Hippocampal formation (tissue), 2 donors: ENCODE measurements at places on chromosomes 1 and 21.
A peak's percentile ranks its signal among the peaks of the same experiment; 100 is the strongest.

- DNase-seq = no peak
Measured at GRCh38 chr1:208141610-208142192, 102.5 kb downstream of the PLXNA2 start.

DNA sequence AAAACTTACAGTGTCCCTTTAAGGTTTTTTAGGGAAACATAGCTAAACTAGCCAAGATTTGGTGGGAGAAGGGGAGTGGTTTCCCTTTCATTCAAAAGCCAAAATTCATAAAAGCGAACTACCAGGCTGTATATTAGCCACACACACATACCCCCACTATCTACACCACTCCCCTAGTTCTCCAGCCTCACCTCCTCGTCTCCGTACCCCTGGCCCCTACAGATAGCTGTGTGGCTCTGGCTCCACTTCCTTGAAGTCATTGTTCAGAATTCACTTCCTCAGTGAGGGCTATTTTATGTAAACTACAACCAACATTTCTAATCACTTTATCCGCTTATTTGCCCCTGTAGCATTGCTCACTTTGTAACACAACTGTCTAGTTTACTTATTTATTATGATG, 5.3 kb upstream of the DPH5 start:
- no peak for DNase-seq

DNA sequence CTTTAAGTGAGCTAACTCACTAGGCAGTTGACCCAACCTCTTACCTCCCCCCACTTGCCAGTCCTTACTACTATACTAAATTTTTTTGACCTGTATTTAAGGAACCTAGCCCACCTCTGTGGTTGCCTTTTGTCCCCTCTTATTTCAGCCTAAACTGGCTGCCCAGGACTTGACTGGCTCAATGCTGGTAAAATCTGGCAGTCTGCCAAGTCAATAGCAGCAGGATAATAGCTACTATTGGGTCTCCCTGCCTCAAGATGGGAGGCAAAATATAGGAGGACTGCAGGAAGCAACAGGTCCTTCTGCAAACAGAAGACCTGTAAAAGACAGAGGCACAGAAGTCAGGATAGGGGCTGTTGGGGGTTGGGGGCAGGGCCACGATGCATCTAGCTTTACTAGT, 144.2 kb upstream of the POGK start:
- no peak for DNase-seq

DNA sequence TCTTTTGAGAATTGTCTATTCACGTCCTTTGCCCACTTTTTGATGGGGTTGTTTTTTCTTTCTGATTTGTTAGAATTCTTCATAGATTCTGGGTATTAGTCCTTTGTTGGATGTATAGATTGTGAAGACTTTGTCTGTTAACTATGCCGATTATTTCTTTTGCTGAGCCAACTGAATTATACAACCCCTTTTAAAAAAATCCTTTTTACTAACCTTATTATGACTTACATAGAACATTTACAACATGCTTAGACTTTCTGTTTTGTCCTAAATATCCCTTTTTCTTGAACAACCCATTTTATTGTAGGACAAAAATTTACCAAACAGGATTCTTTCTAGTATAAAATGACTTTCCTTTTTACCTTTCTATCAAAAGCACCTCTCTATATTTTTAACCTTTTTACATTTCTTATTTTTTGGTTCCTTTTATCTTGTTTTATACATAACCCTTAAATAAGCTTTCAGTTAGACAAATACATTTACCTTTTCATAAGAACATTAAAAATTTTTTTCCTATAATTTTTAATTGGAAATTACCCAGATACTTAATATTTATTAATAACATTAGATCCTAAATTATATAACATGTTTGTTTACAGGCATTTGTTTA, 70.4 kb upstream of the TTLL7 start:
- DNase-seq = no peak

- DNase-seq = no peak
Measured at GRCh38 chr1:92483610-92484471, 2.9 kb downstream of the GFI1 start.

- DNase-seq = no peak
Measured at GRCh38 chr1:14236097-14236496, 362.4 kb upstream of the KAZN start.

- DNase-seq = no peak
Measured at GRCh38 chr21:44566403-44566802, 7.1 kb upstream of the KRTAP10-4 start.

- no peak for DNase-seq
Measured at GRCh38 chr21:33857846-33858666, 57.5 kb downstream of the ATP5PO start.

DNA sequence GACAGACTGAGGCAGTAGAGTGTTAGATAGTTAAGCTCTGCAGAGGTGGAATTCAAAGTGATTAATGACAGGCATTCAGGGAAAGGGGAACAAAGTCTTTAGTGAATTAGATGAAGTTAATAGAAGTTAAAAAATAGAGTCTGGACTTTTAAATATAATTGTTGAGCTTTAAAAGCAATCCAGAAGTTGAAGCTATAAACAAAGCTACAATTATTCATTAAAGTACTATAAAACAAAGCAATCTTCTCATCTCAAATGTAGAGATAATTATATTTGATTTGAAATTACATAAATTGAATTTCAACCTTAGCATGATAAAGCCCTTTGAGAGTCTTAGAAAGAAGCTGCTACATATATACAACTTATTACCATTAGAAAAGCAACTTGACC, 710.6 kb downstream of the MRPL39 start:
- DNase-seq = no peak

GRCh38 chr1:17229379-17229778, 19.5 kb upstream of the PADI3 start:
- DNase-seq = no peak

GRCh38 chr1:186374303-186375151, 526 bp downstream of the TPR start:
- DNase-seq = peak; percentile 31

- no peak for DNase-seq
Measured at GRCh38 chr1:3898994-3899753, 898 bp downstream of the C1orf174 start.

DNA sequence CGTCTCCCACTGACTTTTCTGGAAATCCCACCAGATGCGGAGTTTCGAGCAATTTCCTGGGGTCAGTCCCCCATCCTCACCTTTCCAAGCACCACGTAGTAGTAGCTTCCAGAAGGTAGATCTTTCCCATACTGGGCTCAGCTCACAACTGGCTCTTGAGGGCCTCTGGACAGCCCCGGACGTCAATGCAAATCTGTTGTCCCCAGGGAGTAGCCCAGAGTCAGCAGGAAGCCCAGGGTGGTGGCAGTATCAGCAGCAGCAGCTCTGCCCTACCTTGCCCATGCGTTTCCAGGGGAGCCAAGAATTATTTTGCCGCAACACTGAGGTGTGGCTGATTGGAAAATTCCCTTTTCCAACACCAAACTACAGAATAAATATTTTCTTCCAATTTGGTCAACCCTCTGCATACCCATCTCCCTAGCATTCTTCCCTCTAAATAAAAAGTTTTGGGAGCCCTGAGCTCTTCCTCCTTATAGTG, 70.3 kb downstream of the CD46 start:
- DNase-seq = no peak

DNA sequence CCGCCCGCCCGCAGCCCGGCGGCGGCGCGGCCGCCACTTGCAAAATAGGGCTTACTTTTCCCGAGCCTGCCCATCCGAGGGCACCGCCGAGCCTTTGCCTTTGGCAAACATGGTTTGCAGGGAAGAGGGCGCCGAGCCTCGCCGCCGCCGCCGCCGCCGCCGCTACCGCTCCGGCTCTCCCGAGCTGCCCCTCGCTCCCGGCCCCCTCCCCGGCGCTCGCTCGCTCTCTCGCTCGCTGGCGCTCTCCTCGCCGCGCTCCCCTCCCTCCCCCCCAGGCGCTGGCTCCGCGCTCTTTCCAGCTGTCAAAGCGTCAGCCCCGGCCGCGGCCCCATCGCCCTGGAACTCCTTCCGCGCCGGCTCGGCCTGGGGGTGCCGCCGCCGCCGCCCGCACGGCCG, 298 bp downstream of the SSBP3 start:
- no peak for DNase-seq

DNA sequence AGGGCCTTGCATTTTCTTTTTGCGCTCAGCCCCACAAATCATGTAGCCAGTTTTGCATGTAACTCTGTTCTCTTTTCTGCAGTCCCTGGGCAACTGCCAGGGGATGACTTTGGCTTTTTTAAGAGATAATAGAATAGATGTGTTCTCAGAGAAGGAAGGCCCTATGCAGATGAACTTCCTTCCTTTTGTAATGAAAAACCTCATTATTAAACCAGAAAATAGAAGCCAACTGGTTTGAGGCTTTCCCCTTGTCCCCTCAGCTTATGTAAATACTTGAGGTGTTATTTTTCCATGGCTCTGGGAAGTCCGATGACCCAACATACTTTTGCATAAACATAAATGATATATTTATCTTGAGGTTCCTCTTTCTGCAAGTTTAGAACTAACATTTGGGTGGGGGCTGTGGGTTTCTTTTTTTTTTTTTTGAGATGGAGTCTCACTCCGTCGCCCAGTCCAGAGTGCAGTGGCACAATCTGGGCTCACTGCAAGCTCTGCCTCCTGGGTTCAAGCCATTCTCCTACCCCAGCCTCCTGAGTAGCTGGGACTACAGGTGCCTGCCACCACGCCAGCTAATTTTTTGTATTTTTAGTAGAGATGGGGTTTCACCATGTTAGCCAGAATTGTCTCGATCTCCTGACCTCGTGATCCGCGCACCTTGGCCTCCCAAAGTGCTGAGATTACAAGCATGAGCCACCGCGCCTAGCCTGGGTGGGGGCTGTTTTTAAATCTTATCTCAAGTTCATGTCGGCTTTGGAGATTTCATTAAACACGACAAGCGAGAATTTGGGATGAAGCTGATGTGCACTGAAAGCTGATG, 14.4 kb upstream of the FCRL5 start:
- no peak for DNase-seq

DNA sequence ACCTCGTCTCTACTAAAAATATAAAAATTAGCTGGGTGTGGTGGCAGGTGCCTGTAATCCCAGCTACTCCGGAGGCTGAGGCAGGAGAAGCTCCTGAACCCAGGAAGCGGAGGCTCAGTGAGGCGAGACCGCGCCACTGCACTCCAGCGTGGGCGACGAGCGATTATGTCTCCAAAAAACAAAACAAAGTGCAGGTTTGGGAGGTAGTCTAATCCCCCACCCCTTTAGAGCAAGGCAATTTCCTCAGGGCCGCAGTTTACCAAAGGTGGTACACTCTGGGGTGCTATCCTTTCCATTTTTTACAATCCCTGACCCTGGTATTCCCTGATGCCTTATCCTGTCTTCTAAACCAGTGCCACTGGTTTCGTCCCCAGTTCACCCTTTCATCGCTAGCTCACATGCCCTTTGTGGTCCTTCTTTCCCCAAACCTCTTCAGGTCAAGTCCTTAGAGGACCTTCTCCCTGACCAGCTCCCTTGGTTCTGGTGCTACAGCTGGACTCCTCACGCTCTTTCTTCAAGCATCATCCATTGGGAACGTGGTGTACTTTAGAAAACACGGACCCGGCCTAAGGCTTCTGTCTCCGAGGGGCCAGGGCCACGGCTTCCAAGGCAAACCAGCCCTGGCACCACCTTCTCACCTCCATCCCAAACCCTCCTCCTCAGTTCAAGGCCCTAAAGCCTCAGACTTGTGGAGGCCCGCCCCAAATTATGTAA, 873 bp downstream of the IFT25 start:
- no peak for DNase-seq

GRCh38 chr1:151326619-151327222, 495 bp downstream of the PI4KB start:
- DNase-seq = peak; percentile 60

DNA sequence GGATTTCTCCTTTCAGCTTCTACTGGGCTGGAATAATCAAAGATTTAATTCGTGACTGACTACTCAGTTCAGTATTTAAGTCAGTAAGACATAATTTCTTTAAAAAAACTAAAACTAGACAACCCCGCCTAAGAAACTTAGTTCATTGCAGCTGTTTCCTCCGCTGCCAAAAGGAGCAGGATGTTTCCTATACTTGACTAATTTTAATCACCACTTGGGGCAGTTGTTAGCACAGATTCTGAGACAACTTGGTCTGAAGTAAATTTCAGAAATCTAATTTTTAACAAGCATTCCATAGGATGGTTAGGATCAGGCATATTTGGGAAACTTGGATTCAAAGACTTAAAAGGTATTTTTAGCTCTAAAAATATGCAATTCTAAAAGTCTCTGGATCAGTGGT, 34.0 kb downstream of the EPRS1 start:
- DNase-seq = no peak

DNA sequence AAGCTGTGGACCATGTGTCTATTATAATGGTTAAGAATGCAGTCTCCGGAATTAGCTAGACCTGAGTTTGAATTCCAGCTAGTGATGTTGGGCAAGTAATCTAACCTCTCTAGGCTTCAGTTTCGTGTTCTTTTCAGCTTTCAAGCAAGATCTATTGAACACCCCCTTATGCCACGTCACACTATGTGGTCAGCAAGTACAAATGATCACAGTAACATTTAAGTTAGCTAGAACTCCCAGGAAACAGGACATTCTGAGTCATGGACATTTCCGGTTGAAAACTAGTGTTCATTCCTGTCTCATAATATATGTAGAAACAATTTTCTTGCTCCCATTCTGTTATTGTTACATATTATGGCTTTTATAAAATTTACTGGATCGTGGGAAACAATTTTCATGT, 34.0 kb upstream of the NHLH2 start:
- no peak for DNase-seq

DNA sequence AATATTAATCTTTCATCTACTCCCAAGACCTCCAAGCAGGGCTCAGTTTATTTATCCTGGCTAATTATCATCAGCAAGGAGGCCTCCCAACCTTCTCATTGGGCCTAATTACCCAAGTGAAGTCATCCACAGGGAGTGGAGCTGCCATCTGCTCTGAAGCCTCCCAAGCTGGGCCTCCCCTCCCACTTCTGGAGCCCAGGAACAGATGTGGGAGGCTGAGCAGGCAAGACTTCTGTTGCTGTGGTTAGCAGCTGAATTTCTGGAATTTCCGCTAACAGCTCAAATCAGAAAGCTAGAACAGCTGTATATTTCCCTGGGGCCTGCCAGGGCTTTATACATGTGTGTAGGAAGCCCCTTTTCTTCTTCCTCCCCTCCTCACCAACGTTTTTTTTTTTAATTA, 127.5 kb downstream of the UCK2 start:
- no peak for DNase-seq

GRCh38 chr21:29104239-29104708, 26.2 kb upstream of the MAP3K7CL start:
- no peak for DNase-seq

DNA sequence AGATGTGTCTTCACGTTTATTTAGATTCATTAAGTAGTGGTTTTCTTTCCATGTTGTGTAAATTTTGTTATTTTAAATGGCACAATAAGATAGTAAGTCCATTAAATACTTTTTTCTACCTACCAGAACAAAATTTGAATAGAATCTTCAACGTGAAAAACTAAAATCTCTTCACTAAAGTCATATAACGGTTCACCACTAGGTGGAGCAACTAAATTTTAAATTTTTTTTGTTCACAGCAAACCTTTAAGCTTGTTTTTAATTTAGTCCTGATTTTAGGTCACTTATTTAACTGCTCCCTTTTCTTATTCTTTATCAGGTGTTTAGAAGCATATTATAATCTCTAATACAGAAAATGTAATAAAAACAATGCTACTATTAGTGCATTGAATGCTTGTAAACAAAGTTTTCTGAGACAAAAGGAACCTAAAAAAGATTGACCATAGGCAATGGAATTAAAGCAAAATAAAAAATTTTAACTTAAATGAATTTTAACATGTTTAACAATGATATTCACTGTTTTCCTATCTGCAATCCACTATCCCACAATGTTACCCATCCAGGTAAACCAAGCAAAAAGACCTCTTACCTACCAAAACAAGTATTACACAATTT, 28.3 kb upstream of the PKN2 start:
- DNase-seq = peak; percentile 31
